ENCODE measurements at places on chromosomes 12 and 14.

- DNase-seq, result no peak
These were observed 12.1 kb downstream of the VASH1 start for GRCh38 chr14:76773188-76773885.

GRCh38 chr14:75967866-75968265, 13.9 kb downstream of the TGFB3 start:
- DNase-seq, result no peak

- no peak for DNase-seq
These were observed 100.7 kb downstream of the DUSP16 start for GRCh38 chr12:12461923-12462315.

GRCh38 chr12:78396538-78396937, 468.0 kb upstream of the SYT1 start:
- no peak for DNase-seq

DNA sequence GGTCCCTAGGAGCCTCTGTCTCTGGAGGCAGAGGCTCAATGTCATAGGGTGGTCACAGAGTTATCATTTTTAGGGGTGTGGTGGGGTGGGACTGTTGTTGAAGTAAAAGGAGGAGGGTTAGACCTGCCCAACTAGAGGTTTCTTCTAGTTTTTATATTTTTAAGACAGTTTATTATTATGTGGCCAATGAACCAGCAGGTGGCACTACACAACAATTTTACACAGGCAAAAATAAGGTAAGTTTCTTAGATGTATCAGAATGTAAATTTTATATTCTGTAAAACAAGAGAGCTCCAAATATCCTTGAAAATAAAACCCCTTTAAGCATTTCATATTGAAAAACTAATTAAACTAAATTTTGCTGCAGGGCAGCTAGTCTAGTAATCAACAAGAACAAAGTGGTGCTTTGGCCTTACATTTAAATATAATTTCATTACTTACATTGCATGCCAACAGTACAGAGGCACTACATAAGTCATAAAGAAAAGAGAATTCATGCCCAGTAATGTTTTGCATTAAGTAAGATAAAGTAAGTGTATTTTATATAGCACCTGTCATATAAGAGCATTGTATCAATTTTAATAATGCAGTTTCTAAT, 22.2 kb upstream of the OVCH1 start:
- no peak for DNase-seq

- DNase-seq, result no peak
These were observed 12.8 kb upstream of the TESC start for GRCh38 chr12:117111821-117112595.

All from stimulated activated CD4-positive, alpha-beta T cell treated with anti-CD3 and anti-CD28 coated beads, TNF-alpha, amount 100 ng/mL, for 1 hour (primary cell).